ENCODE measurements at places on chromosomes 7 and 10.

- DNase-seq, result no peak
Measured at GRCh38 chr7:128123291-128124037, 92.2 kb upstream of the LRRC4 start.

GRCh38 chr7:96033009-96033598, 260.8 kb downstream of the DYNC1I1 start:
- no peak for DNase-seq

DNA sequence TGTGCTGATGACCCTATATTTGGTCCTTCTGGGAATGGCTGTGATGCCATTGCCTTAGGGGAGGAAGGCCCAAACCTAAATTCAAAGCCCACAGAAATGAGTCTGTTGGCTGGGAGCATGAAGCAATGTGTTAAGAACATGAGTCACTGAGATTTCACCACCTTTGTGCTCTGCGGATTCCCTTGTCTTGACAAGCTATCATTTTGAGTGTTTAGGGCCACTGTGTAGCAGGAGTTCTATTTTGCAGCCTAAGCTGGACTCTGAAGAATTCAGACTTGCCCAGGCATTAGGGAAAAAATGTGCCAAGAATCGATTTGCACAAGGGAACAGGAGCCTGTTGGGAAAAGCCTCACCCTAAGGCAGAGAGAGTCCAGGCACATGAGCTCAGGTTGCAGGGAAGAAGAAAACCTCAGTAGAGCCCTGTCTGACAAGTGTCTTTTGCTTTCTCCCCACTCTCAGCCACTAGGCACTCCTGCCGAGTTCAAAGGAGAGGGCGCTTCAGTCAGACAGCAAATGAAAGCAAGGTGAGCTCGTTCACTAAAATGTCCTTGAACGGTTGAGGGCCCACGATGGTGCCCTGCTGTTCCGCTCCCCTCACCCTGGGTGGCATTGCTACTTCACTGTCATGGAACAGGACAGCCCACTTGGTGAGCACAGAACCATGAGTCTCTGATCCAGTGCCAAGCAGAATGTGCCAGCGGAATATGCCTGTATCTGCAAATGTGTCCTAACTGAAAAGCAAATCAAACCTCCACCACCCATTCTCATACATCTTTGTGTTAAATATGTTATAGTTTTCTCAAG, 93.6 kb downstream of the PRLHR start:
- peak; percentile 89 for DNase-seq

DNA sequence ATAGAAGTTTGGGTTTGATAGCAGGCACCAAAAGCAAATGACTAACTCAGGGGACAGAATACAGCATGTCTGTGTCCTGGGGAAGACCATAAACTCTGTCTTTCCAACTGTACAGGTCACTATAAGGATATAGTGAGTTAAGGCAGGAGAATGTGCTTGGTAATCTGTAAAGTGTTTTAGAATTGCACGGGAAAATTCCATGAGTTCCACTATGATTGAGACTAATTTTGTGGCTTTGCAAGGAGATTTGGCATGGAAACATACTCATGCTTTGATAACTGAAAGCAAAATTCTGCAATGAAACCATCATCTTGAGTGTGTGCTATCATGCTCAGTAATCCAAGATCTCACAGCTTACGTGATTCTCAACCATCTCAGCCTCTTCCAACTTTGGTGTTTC, 152.6 kb downstream of the PKD1L1 start:
- peak; percentile 96 for DNase-seq

GRCh38 chr10:44966816-44967509, 7.4 kb downstream of the RASSF4 start:
- no peak for DNase-seq

DNA sequence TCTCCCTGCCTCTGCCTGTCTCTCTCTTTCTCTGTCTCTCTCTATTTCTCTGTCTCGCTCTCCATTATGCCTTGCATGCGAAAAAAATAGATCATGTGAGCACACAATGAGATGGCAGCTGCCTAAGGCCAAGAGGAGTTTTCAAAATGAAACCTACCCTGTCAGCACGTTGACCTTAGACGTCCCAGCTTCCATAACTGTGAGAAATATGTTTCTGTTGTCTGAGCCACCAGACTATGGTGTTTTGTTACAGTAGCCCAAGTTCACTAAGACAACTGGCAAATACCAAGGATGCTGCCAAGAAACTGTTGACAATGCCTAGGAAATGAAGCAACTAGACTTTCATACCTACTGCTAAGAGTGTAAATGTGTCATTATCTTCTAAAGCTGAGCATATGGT, 70.6 kb upstream of the PLXDC2 start:
- peak; percentile 21 for DNase-seq

- no peak for DNase-seq
Measured at GRCh38 chr7:157153260-157153659, 14.5 kb downstream of the UBE3C start.

- no peak for DNase-seq
Measured at GRCh38 chr10:83942410-83942809, 196.9 kb upstream of the GHITM start.

- DNase-seq, result peak; percentile 60
Measured at GRCh38 chr10:60423920-60424319, 34.2 kb upstream of the ANK3 start.

DNA sequence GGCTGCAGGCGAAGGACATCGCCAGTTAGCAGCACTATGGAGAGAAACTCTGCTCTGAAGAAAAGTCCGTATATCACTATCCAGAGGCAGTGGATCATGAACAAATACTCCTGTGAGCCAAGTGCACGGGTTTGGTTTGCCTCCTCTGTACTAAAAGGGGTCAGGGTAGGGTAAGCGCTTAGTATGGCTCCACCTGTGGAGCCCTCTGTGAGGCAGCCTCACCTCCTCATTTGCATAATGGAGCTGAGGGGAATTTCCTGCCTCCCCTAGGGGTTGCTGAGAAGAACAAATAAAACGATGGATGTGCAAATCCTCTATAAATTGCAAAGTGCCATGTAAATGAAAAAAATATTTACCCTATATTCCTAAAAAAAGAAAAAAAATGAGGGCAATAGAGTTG, 63.4 kb downstream of the GPR26 start:
- DNase-seq, result no peak

DNA sequence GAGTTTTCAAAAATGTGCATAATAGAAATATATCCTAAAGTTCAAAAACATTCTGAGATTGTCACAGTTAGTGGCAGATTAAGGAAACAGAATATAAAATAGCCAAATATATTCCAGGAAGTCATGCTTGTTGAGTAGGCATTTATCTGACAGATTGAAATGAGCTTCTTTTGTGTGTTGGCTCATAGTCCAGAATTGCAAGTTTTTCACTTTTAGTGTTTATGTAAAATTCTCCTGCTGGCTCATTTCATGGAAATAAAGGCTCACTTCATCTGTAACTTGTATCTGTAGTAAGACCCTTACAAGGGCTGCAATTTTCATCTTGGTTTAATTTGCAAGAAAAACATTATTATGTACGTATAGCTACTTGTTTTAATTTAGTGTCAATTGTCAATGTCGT, 93.5 kb downstream of the MCU start:
- no peak for DNase-seq

DNA sequence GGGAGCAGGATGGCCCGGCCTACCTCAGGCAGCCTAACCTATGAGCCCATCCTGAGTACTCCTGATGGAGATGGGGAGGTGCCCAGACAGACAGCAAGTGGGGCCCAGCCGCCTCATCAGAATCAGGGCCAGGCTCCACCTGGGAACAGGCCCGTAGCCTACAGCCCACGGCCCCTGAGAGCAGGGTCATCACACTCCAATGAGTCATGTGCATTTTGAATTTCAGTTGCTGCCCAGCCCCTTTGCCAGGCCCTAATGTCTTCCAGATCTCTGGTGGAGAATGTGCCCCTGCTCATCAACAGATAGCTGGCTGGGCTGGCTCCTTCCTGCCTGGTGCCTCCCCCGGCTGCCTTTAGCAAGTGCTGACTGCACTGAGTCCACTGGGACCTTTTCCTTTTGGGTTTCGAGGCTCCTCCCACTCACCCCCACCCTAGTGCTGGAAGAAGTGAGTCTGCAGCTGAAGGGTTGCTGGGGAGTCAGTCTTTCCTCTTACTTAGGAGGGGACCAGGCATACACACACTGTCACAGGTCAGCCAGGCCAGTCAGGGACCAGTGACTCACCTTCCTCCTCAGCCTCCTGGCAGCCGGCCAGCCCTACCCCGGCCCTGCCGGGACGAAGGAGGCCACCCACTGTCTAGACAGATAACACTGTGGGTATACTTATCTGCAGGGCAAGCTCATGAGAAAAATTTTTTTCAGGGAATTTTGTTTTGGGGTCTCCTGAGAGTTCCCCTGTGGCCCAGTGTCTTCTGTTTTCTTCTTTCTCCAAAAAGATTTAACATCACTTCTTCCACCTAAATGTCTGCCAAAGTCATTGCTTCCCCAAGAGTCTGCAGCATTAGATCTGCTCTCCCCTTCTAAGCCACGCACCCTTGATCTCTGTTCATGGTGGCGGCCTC, 9.1 kb upstream of the ASIC3 start:
- DNase-seq, result peak; percentile 90

- DNase-seq, result no peak
Measured at GRCh38 chr10:10897400-10897799, 120.3 kb upstream of the CELF2 start.

GRCh38 chr10:122884166-122884565, 4.8 kb upstream of the FAM24B start:
- DNase-seq, result no peak

- DNase-seq, result no peak
Measured at GRCh38 chr10:115849197-115849596, 423.8 kb downstream of the GFRA1 start.

- no peak for DNase-seq
Measured at GRCh38 chr10:114233482-114233881, 5.6 kb upstream of the VWA2 start.

- DNase-seq, result no peak
Measured at GRCh38 chr10:59968705-59969104, 62.3 kb upstream of the CCDC6 start.

DNA sequence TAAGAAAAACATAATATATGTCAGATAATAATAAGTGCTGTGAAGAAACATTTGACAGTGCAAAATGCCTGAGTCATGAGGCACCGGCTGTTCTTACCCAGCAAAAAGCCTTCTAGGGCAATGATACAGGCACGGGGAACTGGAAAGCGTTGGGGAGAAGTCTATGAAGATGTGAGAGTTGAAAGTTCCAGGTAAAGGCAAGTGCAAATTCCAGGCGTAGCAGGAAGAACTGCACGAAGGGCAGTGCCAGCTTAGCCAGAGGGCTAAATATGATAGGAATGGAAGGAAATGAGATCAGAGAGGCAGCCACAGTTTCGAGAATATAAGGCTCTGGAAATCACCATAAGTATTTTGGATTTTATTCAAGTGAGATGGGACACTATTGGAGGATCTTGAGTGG, 87.0 kb downstream of the IPMK start:
- DNase-seq, result no peak

GRCh38 chr10:97416565-97416964, 9.4 kb upstream of the PGAM1 start:
- DNase-seq, result no peak

- no peak for DNase-seq
Measured at GRCh38 chr10:21532694-21533466, 1.2 kb upstream of the MLLT10 start.

GRCh38 chr10:124626759-124627380, 117.3 kb downstream of the FAM53B start:
- no peak for DNase-seq

DNA sequence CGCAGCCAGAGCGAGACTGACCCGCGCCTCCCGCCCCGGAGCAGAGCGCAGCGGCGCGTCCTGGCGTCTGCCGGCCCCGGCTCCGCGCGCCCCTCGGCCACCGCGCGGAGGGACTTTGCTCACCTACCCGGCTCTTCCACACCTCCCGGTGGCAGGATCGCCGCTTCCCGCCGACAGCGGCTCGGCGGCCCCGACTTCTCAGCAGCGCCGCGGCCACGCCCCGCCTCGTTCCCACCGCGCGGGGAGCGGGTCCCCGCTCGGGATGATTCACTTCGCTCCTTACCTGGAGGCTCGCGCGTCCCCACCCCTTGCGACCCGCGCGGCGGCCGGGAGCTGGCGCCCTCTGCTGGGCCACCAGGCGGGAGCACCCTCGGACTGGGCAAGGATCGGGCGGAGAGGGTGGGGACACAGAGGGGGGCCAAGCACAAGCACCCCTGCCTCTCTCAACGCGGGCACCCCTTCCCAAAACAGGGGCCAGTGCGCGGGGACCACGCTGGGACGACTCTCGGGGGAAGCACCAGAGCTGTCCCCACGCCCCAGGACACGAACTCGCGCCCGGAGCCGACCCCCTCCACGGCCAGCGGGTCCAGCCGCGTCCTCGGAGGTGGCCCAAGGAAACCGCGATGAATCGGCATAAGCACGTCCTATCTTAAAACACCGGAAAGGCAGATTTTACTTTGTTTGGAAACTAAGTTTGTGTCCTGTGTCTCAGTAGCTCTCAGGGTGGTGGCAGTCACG, 101.0 kb upstream of the SVIL start:
- DNase-seq, result peak; percentile 52

GRCh38 chr7:155216475-155217272, 81.0 kb upstream of the INSIG1 start:
- DNase-seq, result peak; percentile 35

- peak; percentile 55 for DNase-seq
Measured at GRCh38 chr10:102801496-102801895, 35.7 kb downstream of the CYP17A1 start.

DNA sequence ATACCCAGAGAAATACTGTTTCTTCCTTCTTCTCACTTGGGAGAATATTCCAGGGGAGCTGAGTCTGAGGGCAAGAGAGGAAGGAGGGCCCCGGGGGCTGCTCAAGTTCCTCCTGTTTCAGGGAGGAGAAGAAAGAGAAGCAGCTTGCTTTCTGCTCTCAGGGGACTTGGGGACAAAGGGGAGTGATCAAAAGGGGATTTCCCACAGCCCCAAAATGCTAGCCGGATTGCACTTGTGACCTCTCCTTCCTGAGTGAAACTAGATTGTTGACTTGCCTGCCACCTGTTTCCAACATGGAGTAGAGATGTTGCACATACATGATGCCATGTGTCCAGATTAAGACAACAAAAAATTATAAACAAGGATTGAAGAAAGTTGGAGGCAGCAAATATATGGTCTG, 28.7 kb upstream of the PDCD4 start:
- DNase-seq, result no peak

DNA sequence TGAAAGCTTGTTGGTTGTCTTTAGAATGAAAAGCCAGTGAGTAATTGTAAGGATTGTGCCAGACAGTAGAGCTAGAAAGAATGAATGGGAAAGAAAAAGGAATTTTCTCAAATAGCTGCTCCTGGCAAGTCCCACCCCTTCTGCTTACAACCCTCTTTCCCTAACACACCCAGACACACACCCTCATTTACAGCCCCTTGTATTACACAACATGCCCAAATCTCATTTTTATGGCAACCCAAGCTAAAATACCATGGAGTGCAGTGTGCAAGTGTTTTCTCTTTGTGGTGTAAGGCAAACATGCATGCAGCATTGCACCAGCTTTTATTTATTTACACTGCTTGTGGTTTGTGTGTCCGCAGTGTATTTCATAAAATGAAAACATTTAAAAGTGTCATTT, 1.5 kb downstream of the PRKAR2B start:
- peak; percentile 58 for DNase-seq

- DNase-seq, result peak; percentile 67
Measured at GRCh38 chr10:117533507-117534281, 8.9 kb upstream of the EMX2 start.

- no peak for DNase-seq
Measured at GRCh38 chr10:33800986-33801385, 466.5 kb upstream of the NRP1 start.

Measured in fibroblast of skin of right quadriceps (primary cell).